Stimulated activated CD8-positive, alpha-beta memory T cell treated with anti-CD3 and anti-CD28 coated beads, Interleukin-7, amount 100 ng/mL, for 24 hours (primary cell): ENCODE measurements at places on chromosomes 11 and 22.

DNA sequence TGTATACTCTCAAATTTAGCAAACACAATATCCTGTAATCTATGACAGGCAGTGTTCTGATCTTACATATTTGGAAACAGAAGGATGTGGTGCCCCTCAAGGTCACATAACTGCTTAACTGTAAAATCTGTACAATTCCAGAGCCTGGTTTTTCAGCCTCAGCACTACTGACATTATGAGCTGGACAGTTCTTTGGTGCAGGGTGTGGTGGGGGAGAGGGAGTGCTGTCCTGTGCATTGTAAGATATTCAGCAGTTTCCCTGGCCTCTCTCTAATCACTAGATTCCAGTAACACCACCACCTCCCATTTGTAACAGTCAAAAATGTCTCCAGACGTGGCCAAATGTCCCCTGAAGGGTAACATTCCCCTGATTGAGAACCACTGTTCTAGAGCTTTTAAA is 1.8 kb upstream of the OR5B21 start:
- DNase-seq: no peak

DNA sequence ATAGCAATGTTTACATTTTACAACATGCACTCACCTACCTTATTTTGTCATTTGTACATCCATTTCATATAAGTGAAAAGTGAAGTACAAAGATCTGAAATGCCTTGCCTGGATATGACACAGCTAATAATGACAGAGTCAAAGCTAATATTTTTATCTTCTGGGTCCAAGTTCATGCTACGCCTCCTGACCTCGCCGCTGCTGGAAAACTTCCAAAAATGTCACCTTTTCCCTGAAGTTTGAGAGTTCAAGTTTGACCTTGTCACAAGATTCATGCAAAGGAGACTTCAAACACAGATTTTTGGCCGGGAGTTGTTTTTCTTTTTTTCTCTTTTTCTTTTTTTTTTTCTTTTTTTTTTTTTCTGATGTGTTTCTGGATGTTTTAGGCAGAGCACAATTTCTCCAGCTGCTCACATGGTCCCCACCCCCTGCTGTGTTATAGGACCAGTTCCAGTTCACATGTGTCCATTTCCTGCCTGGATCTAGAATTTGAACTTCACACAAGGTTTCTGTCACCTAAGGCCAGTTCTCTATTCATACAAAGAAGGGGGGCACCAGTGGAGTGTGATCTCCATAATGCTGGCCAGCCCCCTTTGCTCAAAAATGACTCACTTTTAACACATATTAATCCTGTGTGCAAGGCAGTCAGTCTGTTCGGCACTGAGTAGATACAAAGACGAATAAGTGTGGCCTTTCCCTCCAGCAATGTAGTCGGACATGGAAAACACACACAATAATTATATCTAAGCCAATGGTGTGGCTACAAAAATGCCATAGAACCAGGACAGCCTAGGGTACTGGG is 546.8 kb downstream of the BUD13 start:
- DNase-seq: no peak

GRCh38 chr11:12949453-12949852 is 59.7 kb upstream of the RASSF10 start:
- DNase-seq: no peak

- DNase-seq: no peak
Measured at GRCh38 chr11:96267496-96268032, 75.4 kb downstream of the MAML2 start.

- no peak for DNase-seq
Measured at GRCh38 chr22:30212363-30212995, 34.1 kb downstream of the LIF start.

DNA sequence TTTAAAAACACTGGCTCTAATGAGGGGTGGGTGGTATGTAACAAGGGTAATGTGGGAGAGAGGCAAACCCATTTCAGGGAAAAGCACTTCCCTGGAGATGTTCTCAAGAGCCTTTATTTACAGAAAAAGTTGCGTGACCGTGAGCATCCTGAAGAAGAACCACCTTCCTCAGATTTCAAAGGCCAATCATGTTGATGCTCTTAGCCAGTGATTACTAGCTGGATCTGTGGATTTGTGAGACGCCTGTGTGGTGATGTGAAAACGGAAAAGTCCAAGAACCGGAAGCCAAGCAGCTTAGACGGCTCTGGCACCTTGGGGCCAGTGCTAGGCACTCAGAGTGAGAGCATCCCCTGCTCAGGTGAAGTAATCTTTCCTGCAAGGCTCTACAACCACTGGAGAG is 12.6 kb upstream of the UBASH3B start:
- no peak for DNase-seq
